ENCODE measurements at places on chromosomes 6 and 20. TPM values are rescaled to one million over a fixed set of nuclear protein-coding genes. Genes with fewer than 3 reads are reported as not detected.

GRCh38 chr20:5539691-5540090 is 210.5 kb upstream of the SHLD1 start:
- DNase-seq = no peak

DNA sequence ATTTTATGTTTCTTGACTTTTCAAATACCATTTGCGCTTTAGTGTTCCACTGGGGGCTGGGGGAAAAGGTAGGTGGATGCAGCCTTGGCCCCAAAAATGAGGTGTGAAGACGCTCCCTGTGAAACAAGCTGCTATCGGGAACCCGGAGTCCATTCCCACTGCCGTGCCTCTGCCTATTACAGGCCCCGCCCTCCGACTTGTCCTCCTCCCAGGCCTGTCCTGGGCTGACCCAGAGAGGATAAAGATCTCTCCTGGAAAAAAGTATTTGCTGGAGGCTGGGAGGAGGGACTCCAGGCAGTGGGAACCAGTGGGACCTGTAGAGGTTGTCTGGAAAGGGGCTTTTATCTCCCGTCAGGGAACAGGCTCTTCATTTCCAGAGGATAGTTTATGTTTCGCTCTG is 215.0 kb downstream of the SLC24A3 start:
- DNase-seq = peak; percentile 54

DNA sequence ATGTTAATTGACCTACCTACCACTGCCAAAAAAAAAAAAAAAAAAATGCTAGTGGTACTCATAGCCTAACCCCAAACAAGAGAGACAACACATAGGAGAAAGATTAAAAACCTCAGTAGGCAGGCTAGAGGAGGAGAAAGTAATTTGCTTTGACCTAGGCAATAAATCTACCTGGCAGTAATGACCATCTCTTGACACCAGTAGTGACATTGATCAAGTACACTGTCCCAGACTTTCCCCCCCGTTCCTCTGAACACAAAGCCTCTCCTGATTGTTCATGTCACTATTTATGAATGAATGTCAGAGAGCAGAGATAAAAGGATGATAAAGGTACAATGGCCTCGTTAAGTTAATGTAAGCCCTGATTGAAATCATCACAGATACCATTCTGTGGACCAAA is 746.8 kb downstream of the CBLN4 start:
- no peak for DNase-seq

DNA sequence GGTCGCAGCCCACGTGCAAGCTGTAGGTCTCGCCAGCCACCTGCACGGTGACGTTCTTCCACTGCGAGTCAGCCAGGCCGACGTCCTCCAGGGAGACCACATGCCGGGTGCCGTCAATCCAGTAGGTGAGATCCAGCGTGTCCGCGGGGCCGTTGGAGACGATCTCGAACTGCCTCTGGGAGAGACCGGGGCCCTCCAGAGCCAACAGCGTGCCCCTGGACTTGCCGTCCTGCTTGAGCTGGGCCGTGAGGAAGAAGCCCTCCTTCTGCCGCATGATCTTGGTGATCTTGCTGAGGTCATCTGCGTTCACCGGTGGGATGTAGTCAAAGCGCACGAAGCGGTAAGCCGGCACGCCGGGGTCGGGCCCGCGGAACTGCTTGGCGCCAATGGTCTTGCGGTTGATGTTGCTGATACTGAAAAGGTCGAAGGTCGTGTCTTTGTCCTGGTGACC is 5.1 kb downstream of the THBS2 start:
- DNase-seq = no peak

DNA sequence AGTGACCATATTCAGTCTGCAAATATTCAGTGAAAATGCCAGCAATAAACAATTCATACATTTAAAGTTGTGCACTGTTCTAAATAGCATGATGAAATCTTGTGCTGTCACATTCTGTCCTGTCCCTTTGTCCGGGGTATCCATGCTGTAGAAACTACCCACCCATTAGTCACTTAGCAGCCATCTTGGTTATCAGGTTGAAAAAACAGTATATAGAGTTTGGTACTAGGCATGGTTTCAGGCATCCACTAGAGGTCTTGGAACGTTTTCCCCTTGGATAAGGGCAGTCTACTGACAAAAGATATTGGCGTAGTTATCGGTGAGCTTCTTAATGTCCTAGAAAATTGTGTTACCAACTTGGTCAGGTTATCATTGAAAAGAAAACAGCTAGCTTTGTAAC is 12.3 kb upstream of the MAP3K7 start:
- no peak for DNase-seq

DNA sequence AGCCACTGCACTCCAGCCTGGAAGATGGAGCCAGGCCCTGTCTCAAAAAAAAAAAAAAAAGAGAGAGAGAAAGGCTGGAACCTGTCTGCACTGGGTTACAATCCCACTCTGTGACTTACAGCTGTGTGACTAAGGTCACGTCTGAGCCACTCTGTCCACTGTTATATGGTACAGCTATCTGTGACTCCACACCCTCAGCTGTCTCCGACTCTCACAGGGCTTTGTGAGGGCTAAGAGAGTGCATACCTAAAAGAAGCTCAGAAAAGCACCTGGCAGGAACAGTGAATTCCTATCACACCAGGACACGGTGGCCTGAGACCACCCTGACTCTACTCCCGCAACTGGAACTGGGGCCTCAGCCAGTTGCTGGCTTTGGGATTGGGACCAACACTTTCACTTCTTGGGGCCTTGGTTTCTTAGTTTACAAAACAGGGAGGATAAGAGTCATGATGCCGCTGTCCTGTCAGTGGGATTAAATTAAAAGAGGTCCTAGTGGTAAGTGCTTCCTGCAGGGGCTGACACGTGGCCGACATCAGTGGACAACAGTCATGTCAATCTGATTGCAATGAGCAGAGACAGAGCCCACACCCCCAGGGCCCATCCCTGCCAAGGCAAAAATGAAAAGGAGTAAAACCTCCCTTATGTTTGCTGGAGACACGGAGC is 5.7 kb upstream of the CD93 start:
- no peak for DNase-seq

- no peak for DNase-seq
Observed at GRCh38 chr6:28433119-28433518, 10.2 kb downstream of the ZSCAN23 start.

- DNase-seq = no peak
Observed at GRCh38 chr20:19539191-19539590, 218.9 kb upstream of the RIN2 start.

GRCh38 chr6:157537556-157537955 is 156.6 kb downstream of the ZDHHC14 start:
- DNase-seq = no peak

- no peak for DNase-seq
Observed at GRCh38 chr6:42159431-42160024, 13.6 kb upstream of the GUCA1A start.

DNA sequence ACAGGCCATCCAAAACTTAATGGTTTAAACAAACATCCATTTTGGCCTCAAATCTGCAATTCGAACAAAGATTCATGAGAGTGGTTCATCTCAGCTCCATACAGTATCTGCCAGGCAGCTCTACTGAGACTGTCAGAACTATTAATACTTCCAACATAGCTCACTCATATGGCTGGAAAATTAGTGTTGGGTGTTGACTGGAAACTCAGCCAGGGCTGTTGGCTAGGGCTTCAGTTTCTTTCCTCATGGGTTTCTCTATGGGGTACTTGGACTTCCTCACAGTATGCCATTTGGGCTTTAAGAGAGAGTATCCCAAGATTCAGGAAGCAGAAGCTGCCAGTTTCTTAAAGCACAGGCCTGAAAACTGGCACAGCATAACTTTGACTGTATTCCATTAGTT is 240.3 kb downstream of the TPBG start:
- no peak for DNase-seq

DNA sequence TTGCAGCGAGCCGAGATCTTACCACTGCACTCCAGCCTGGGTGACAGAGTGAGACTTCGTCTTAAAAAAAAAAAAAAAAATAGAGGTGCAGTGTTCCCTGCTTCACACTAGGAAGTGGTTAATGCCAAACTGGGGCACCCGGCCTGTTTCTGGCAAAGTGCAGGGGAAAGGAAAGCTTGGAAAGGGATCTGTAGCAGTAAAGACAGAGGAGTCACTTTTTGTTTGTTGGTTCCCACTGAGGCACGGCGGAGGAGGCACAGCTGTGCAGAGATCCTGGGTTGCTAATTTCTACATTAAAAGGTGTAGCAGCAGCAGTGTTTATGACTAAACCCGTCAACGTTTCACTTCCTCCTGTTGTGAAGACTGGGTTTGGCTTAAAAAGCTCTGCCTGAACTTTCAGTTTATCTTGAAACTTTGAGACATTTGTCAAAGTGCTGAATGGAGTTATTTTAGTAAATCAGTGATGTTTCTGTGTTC is 125.6 kb downstream of the CARMIL1 start:
- no peak for DNase-seq

DNA sequence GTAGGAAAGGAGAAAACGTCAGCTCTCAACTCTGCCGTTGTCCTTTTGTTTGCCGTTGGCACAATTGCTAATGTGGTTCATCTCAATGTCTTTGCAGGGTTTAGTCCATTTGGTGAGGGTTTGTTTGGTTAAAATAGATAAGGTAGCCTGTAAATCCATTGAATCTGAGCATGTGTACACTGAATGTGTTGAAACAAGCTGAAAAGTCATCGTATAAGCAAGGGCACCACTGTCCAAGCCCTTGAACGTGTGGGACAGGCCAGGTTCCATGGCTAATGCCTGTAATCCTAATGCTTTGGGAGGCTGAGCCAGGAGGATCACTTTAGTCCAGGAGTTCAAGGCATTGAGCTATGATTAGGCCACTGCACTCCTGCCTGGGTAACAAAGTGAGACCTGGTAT is 224.7 kb upstream of the PLCB4 start:
- no peak for DNase-seq

TMEM30A gene
- 79.6 TPM for total RNA-seq

SYCP2L gene
- 1.8 TPM for total RNA-seq

C6orf47 gene
- 20.3 TPM for total RNA-seq

PAX1 gene
- total RNA-seq = not detected

CRISP2 gene
- 0.33 TPM for total RNA-seq

CFB gene
- total RNA-seq = 130 TPM

BMP5 gene
- total RNA-seq = 0.96 TPM

Data from breast epithelium (tissue), 4 donors.